NCI-H1105 (cell line): ENCODE measurements at places on chromosomes 13 and 19.

DNA sequence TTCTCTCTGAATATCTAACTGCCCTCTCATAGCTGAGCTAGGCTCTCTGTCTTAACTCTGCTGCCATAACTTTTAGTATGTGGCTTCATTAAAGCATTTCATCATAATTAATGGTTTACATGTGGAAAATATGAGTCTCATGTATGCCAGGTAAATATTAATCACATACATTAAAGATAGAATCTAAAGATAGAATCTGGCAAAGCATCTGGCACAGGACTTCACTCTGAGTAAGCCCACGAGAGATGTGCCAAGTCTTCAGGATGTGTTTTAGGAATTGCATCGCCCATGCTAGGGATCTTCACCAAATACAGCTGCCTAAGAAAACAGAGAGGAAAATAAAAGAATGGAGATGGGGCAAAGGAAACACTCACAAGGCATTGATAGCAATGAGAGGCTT is 285.8 kb downstream of the DIAPH3 start:
- no peak for DNase-seq

- DNase-seq = no peak
Observed at GRCh38 chr19:54124393-54124792, 8.8 kb downstream of the PRPF31 start.

DNA sequence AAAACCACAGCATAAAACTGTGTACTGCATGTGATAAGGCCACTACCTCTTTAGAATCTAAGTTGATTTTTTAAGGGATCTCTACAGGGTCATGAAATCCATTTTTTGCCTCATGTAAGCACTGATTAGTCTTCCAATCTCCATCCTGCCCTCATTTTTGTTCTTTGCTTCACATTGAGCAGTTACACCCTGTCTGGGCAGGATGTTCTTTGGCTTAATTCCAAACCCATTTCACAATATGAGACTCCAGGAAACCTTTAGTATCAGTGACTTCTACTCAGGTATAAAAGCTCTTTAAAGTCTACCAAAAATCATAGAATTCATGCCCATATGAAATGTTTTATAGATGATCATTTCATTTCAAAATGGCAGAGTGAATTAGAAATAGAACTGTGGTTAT is 592.6 kb downstream of the TBC1D4 start:
- no peak for DNase-seq

- no peak for DNase-seq
Observed at GRCh38 chr19:31616031-31616430, 266.8 kb upstream of the TSHZ3 start.

- DNase-seq = no peak
Observed at GRCh38 chr13:50203256-50203941, 188.2 kb downstream of the KCNRG start.

GRCh38 chr19:53101518-53101917 is 1.7 kb downstream of the ZNF160 start:
- no peak for DNase-seq

DNA sequence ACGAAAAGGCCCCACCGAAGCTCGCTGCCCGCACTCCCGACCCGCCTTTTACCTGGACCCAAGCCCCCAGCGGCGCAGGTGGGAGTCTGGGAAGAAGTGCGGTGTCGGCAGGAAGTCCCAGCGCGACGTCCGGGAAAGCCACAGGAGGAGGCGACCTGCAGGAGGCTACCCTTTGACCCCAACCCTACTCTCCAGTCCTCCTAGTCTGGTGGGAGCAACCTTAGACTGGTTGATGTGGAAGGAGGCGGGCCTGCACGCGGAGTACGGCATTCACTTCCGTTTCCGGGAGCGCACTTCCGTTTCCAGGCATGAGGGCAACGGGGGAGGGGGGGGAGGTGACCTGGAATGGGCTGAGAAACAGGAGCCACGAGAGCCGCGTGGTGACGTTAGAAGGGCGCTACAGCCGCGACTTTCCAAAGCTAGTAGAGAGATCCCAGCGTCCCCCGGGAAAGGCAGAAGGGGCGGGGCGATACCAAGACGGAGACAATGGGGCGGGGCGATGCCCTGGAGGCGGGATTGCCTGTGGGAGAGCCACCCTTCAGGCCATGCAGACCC is 28.5 kb downstream of the ZNF266 start:
- no peak for DNase-seq

DNA sequence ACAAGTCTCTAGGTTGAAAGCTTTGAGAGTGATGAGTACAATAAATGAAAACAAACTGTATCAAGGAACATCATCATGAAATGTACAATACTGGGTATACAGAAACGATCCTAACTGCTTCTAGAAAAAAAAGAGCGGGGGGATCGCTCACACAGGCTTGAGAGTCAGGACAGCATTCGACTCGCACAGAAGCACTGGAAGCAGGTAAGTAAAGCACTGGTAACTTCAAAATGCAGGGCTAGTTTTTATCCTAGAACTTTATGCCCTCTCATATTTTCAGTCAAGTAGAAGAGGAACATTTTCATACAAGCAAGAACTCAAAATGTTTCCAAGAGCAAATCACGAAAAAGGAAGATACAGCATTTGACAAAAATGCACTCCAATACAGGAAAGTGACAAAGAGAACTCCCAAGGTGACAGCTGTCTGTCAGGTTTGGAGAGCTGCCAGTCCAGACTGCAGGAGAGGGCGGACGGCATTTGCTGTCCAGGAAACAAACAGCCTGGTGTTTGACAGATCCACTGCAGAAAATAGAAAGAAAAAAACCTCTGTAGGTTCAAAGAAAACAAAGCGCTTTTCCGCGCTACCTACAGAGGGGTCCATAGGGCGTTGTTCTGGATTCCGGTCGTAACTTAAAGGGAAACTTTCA is 58.2 kb upstream of the XPO4 start:
- peak; percentile 29 for DNase-seq

GRCh38 chr13:75151081-75151643 is 330.8 kb downstream of the TBC1D4 start:
- no peak for DNase-seq

DNA sequence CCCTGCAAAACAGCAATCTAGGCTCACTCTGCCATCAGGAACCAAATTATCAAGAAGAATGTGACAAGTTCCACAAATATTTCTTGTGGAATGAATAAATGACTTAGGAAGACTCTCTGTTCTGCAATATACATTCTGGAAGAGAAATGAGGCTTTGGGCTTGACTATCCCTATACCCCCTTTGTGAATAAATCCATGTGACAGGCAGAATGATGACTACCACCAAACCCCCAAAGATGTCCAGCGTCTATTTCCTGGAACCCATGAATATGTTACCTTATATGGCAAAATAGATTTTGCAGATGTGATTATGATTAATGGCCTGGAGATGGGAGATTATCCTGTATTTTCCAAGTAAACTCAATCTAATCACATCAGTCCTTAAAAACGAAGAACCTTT is 139.3 kb downstream of the ENOX1 start:
- no peak for DNase-seq

DNA sequence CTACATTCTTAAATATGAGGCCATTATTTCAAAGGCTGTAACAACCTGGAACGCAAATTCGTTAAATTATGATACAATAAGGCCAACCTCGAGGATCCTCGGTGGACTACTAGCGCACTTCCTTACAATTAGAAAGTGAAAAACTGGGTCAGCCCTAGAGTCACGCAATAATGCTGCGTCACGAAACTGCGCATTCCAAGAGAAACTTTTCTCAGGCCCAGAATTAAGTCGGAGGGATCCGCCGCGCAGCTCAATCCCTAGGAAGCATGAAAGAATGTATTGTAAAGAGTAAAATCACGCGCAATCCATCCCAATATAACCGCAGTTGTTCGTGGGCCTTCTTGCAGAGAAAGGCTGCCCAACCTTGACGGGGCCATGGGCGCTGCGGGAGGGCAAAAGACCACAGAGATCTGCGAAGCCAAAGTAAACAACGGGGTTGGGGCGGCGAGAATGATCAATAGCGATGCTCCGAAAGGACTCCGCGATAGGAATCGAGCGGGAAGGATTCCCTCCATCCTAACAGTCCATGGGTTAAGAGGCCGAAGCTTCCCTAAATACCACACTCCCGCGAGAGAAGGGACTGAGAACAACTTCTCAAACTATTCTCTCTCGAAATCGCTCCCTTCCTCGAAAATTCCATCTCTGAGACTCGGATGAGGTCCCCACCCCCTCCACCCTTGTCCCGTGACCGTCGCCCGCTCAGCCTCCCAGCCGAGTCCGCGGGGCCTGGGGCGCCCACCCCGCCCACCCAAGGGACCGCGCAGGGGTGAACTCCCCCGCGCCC is 564 bp downstream of the SPART start:
- DNase-seq = no peak

DNA sequence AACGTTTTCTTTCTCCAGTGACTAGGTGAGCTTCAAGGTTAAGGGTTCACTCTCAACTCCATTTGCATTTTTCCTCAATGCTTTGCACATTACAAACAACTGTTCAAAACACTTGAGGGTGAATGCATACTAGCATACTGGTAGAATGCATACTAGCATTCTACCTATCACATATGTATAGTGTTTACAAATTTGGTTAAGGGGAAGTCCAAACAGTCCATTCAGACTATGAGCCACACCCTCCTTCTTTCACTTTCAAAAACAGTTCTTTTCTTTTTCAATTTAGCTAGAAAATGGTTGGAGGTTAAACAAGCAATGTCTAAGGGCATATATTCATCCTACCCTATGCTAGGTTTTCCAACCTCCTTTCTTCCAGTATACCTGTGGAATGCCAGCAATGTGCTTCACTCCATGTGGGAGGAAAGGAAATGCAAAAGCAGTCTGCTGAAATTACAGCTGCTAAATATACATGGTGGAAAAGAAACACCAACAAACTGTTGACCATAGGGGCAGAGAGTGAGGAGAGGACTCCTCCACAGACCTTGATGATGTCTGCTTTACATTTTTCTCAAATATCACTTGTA is 102.6 kb downstream of the DOCK9 start:
- no peak for DNase-seq

- no peak for DNase-seq
Observed at GRCh38 chr13:81302125-81302524, 961.2 kb upstream of the SPRY2 start.

DNA sequence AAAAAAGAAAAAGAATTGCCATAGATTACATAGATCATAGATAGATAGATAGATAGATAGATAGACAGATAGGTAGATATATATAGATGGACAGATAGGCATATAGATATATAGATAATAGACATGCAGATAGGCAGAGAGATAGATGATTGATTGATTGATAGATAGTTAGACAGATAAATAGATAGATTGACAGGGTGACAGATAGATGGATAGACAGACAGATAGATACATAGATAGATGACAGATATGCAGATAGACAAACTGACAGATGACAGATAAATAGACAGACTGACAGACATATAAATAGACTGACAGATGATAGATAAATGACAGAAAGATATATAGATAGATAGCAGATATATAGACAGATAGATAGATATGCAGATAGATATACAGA is 474.0 kb downstream of the IRS2 start:
- no peak for DNase-seq

DNA sequence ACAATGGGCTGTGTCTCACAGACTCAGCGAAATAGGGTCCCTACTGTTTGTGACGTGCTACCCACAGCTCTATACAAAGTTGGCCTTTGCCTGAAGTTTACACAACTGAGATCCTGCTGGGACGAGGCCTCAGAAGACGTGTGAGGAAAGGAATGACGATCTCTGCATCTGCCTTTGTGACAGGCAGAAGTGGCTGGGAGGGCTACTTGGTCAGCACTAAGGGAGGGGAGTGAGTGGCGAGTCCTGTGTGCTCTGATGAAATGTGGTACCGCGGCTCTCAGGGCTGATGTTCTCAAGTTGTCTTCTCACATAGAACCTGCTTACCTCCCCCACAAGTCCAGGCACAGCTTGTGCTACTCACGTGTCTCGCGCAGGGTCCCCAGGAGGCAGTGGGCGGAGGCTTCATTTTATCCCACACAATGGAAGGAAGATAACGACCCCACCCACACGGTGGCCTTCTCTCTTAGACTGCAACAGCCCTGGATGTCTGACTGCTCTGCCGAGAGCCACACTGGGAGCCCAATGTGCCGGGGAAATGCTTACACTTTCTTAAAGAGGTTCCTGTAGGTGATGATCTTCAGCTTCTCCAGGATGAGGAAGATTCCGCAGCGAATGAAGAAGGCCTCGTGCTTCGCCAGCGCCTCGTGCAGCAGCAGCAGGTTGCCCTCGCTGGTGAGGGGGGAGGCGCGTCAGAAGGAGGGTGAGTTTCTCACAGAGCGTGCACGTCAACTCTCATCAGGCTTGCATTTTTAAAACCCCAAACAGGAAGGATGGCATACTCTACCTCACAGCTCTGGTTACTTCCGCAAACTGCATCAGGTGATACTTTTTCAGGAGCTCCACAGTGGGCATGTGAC is 21.2 kb downstream of the PROZ start:
- no peak for DNase-seq

GRCh38 chr13:45737571-45738017 is 35.5 kb downstream of the CBY2 start:
- DNase-seq = no peak

DNA sequence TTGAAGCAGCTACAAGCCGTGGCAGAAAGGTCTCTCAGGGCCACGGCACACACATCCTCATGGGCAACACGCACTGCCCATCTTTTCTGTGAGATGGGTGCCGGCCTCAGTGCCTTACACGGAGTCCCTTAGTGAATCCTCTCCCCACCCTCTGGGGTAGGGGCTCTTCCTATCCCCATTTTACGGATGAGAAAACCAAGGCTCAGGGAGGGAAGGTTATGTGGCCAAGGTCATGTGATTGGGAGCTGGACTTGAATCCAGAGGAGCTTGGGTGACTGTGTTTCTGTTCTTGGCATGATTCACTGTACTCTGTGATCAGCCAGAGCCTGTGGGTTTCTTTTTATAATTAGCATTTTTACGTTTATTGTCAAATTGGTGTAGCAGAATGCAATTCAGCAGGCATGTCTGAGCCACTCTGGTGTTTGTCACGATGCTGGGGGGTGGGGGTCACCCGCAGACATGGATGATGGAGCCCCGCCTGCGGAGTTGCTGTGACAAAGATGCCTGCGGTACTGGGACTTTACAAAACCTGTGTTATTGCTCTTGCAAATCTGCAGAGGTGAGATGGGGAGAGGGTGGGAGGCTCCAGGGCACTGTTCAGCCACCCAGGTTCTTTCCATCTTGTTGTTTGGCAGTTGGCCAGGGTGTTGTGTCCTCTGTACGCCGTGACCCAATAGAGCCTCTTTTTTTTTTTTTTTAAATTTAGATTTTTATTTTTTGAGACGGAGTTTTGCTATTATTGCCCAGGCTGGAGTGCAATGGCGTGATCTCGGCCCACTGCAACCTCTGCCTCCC is 4.5 kb downstream of the SCN1B start:
- DNase-seq = no peak
